ENCODE measurements at places on chromosomes 3 and 15. TPM values are rescaled to one million over a fixed set of nuclear protein-coding genes. Genes with fewer than 3 reads are reported as not detected.

Gene FANCD2OS
- not detected for total RNA-seq

Gene DUOXA1
- total RNA-seq, result not detected

Gene COLQ
- 0.48 TPM for total RNA-seq

Gene BSN
- total RNA-seq, result 0.10 TPM

Gene PLCH1
- 0.60 TPM for total RNA-seq

DNA sequence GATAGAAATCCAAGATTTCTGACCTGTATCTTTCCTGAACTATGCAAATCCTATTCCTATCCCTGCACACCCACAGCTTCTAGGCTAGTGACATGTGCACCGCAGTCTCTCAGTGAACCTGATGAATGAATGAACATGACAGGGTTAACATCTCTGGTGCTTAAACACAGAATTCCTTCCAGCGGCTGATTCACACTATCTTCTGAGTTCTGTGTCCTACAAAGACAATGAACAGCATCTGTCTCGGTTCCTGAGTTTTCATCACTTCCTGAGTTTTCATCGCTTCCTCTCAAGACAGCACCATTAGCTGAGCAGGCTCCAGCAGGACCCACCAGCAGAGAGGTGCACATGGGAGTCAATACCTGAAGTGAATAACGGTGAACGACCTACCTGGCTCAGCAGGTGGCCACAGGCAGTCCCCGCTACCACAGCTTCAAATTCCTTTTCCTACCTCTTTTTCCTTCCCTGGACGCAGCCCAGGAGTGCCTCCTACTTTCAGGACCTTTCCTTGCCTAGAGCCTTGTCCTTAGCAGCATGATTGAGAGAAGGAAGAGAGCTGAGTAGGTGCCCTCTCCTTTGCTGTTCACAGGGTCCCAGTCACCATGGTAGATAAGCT is 113.5 kb downstream of the IGF2BP2 start:
- DNase-seq, result no peak

DNA sequence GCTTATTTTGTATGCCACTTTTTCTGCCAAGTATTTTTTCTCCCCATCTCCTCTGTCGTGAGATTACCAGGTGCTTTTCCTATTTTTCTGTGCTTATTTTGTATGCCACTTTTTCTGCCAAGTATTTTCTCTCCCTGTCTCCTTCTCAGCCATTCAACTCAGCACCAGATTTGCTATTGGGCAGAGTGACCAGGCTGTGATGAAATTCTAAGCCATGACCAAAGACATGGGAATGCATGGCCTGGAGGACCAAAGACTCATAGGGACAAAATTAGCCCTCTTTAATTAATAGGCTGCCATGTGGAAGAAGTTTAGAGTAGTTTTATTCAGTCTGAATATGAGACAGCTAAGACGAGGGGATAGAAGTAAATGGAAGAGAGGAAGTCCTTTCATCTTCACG is 257.4 kb downstream of the SQOR start:
- peak; percentile 91 for DNase-seq

- peak; percentile 94 for DNase-seq
Measured at GRCh38 chr15:89822951-89823711, 8.5 kb upstream of the ANPEP start.

GRCh38 chr15:79615754-79616153 is 183.6 kb downstream of the MINAR1 start:
- no peak for DNase-seq

GRCh38 chr3:172929451-172929850 is 178.9 kb downstream of the ECT2 start:
- DNase-seq, result no peak

GRCh38 chr3:57261119-57261518 is 31.4 kb downstream of the ASB14 start:
- DNase-seq, result no peak

GRCh38 chr3:113287111-113287802 is 75.9 kb downstream of the BOC start:
- peak; percentile 81 for DNase-seq

DNA sequence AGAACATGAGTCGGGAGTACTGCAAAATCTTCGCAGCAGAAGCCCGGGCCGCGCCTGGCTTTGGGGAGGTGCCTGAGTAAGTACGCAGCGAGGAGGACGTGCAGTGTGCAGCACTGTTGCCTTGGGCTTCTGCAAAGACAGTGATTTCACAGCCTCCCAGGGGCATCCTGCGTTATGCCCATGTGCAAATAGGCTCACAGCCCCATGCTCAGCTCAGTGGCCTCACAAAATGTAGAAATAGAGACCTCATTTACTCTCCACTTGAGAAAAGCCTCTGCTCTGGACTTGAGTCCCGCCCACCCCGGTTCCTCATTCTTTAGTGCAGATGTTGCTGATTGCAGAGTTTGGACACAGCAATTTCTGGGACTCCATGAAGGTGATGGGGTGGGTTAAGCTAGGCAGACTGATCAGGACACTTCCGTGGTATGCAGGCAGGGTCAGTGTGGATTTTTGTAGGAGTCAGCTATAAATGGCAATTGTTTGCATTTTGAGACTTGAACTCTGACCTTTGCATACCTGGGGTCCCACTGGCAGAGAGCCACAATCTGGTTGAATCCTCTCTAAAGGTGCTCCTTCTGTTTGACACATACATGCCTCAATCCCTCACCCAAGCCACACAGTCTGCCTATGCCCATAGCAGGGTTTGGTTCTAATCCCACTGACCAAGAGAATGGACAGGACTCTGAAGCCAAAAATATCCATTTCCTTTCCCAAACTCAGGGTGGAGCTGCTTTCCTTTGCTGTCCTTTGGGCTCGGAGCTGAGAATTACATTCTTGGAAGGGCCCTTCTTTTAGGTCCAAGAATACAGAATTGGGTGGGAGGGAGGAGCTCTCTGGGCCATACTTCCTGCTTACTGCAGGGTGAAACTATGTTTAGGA is 20.7 kb upstream of the SLC28A1 start:
- DNase-seq, result peak; percentile 39

All from RPMI7951 (cell line).